Activated CD8-positive, alpha-beta T cell treated with anti-CD3 and anti-CD28 coated beads, Interleukin-2, amount 10 ng/mL, durations not matched to agents 7 days and 5 days (primary cell): ENCODE measurements at places on chromosomes 11 and 22. TPM values are rescaled to one million over a fixed set of nuclear protein-coding genes. Genes with fewer than 3 reads are reported as not detected.

GRCh38 chr11:71489311-71490043 lies 36.5 kb downstream of the NADSYN1 start:
- H3K4me3 ChIP-seq, result no peak overlapping the region
- no peak for DNase-seq
- peaks cover 5% of the 10 kb centered on the region for H3K4me1 ChIP-seq
- peak overlapping the region; percentile 58 for H3K27ac ChIP-seq

Gene RRAS2
- total RNA-seq, result 97.3 TPM

GRCh38 chr11:41309111-41309522 lies 150.3 kb downstream of the LRRC4C start:
- H3K4me1 ChIP-seq, result no peaks in the 10 kb centered on the region
- H3K36me3 ChIP-seq, result no peaks in the 10 kb centered on the region
- no peak for DNase-seq
- H3K27ac ChIP-seq, result no peak overlapping the region
- no peak overlapping the region for H3K4me3 ChIP-seq
- H3K27me3 ChIP-seq, result no peaks in the 10 kb centered on the region

DNA sequence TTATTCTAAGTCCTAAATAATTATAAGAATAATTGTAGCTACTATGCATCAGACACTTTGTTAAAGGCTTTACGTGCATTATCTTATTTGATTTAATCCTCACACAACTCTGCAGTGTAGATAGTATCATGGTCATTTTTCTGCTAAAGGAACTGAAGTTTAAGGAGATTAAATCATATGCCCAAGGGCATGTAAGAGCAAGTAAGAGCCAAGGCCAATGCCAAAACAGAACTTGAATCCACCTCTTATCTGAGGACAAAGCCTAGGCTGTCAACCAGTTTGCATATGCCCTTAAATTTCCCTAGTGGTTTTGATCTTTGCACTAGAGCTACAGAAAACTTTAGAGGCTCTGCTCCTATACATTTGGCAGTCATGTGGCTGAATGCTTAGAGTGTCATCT lies 65.6 kb upstream of the OR5AK2 start:
- H3K27me3 ChIP-seq, result no peaks in the 10 kb centered on the region
- no peak overlapping the region for H3K27ac ChIP-seq
- no peaks in the 10 kb centered on the region for H3K36me3 ChIP-seq
- no peak for DNase-seq

Gene MS4A15
- total RNA-seq, result not detected

DNA sequence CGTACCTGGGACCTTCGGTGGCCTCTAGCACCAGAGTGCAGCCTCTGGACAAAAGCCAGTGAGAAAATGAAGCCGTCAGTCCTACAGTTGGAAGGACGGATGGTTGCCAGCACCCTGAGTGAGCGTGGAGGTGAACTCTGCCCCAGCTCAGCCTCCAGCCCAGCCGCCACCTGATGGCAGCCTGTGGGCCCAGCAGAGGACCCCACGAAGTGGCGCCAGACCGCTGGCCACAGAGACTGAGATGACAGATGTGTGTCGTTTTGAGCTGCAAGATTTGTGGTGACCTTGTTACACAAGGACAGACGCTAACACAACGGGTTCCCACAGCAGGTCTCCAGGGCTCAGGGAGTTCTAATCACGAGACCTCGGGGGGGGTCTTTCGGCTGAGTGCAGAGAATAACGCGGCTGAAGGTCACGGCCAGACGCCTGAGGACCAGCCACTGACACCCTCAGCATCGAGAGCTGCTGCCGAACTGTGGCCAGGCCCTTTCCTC lies 75.0 kb downstream of the BRD1 start:
- no peak overlapping the region for H3K4me3 ChIP-seq
- H3K36me3 ChIP-seq, result peaks cover 1% of the 10 kb centered on the region
- H3K4me1 ChIP-seq, result no peaks in the 10 kb centered on the region

- no peak for DNase-seq
- peaks cover 2% of the 10 kb centered on the region for H3K4me1 ChIP-seq
- no peaks in the 10 kb centered on the region for H3K27me3 ChIP-seq
Observed at GRCh38 chr11:70628176-70628854, 230.0 kb downstream of the CTTN start.

Gene TSGA10IP
- total RNA-seq, result not detected

DNA sequence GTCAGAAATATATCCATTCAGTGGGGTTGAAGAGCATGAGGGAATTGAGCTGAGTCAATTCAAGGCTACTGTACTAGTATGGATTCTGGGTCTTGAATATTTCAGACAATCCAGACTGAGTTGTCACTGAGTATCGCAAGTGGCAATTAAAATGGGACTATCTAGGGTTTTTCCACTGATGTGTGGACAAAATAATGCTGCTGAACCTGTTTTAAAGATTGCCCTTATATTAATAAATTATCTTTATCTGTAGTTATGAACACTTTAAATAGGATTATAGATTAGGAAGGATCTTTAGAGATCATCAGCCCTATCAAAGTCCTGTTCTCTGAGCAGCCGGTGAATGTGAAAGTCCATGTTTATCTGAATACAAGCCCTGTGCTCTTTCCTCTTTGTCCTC lies 478.3 kb upstream of the KIRREL3 start:
- H3K4me3 ChIP-seq, result no peak overlapping the region
- no peak overlapping the region for H3K27ac ChIP-seq
- no peaks in the 10 kb centered on the region for H3K36me3 ChIP-seq
- no peaks in the 10 kb centered on the region for H3K27me3 ChIP-seq

GRCh38 chr22:36608987-36609386 lies 80.0 kb upstream of the EIF3D start:
- H3K27me3 ChIP-seq, result peaks cover 37% of the 10 kb centered on the region
- no peaks in the 10 kb centered on the region for H3K36me3 ChIP-seq
- DNase-seq, result no peak
- H3K4me3 ChIP-seq, result no peak overlapping the region
- no peaks in the 10 kb centered on the region for H3K4me1 ChIP-seq

- peak overlapping the region; percentile 7 for H3K27ac ChIP-seq
- peak; percentile 18 for DNase-seq
- peaks cover 7% of the 10 kb centered on the region for H3K36me3 ChIP-seq
- no peak overlapping the region for H3K4me3 ChIP-seq
- no peaks in the 10 kb centered on the region for H3K27me3 ChIP-seq
Observed at GRCh38 chr11:48093795-48094642, 113.7 kb downstream of the PTPRJ start.

Gene DENND6B
- total RNA-seq, result 6.0 TPM

Gene CBLIF
- not detected for total RNA-seq

GRCh38 chr11:65866509-65867283 lies 5.9 kb downstream of the EFEMP2 start:
- no peak overlapping the region for H3K27ac ChIP-seq
- H3K4me3 ChIP-seq, result no peak overlapping the region
- H3K27me3 ChIP-seq, result no peaks in the 10 kb centered on the region

Gene CASP12
- not detected for total RNA-seq

Gene BAD
- total RNA-seq, result 43.9 TPM

DNA sequence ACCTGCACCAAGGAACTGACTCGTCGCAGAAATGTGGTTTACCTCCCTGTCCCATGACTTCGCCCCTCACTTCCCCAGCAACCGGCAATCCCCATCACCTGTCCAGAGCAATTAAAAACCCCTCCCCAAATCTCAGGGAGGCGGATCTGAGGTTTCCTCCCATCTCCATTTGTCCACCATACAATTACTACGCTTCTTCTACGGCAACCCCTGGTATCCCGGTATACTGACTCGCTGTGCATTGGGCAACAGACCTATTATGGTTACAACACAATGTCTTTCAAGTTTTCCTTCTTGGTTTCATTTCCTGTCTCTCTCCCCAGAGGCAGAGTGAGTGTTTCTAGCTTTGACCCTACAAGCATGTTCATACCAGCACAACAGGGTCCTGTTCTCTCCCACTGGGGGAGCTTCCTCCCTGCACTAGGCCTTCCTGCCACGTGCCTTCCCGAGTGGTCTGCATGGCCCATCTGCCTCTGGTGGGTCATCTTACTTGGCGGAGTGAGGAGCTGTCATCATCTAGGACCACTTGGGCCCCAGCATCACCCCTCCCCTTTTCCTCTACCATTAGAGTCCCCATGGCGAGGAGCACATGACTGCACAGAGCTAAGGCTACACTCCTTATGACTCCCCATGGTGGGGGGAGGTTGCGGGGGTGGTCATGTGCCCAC lies 30.3 kb upstream of the NAP1L4 start:
- peak overlapping the region; percentile 42 for H3K4me3 ChIP-seq
- peaks cover 70% of the 10 kb centered on the region for H3K36me3 ChIP-seq
- H3K4me1 ChIP-seq, result peaks cover 64% of the 10 kb centered on the region

DNA sequence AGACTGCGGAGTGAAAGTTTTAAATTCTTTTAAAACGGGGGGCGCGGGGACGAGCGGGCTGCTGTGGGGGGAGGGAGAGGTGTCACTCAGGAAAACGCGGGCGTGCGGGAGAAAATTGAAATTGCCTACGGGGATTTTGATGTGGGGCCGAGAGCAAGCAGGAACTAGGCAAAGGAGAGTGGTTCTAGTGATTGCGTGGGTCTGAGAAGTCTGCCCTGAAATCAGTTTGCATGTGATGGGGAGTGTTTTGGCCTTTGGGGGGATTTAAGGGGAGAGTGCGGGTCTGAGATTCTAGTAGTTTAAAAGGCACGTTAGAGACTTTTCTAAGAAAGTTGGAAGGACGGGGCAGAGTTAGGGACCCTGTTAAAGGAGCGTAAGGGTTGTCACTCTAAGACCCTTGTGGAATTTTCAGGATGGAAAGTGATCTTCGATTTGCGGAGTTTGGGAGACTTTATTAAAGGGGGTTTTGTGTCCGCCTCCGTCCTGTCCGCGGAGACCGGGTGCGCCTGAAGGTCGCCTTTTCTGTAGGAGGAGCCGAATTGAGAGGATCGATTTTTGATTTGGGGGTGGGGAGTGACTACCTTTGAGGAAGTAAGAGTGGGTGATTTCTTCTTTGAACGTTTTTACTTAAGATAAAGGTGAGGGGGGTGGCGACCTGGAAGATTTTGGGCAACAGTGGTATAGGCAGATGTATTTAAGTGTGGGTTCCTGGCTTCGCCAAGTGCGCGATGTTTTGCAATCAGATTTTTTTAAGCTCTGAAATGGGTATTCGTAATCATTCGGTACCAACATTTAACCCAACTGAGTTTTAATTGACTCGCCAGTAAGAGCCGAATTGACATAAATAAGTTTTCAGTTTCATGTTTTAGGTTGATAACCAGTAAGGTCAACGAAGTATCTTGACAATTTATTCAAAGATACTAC lies 1.1 kb downstream of the EED start:
- DNase-seq, result peak; percentile 28
- H3K27ac ChIP-seq, result no peak overlapping the region
- H3K27me3 ChIP-seq, result no peaks in the 10 kb centered on the region
- H3K4me1 ChIP-seq, result peaks cover 44% of the 10 kb centered on the region
- H3K36me3 ChIP-seq, result peaks cover 20% of the 10 kb centered on the region

DNA sequence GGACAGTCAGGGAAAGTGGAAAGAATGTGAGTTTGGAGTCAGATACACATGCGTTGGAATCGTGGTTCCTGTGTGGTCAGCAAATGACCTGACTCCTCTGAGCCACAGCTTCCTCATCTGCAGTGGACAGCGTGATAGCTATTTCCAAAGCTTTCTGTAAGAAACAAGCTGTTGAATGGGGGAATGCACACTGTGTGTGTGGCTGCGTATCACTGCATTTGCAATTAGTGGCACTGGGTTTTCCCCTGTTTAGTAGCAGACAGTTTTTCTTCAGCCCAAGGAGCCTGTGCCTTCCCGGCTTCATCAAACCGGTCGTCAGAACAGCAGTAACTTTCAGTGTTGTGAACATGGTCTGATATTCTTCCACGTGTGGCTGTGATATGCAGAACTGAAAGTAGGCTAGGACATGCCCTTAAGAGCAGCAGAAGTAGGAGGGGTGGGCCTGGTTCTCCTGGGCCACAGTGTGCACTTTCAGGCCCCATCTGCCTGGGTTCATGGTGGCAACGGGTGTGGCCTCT lies 121.5 kb downstream of the RRAS2 start:
- H3K27ac ChIP-seq, result no peak overlapping the region
- H3K4me3 ChIP-seq, result no peak overlapping the region
- DNase-seq, result no peak
- H3K36me3 ChIP-seq, result no peaks in the 10 kb centered on the region

Gene SLC7A4
- total RNA-seq, result 0.16 TPM

Gene PGR
- total RNA-seq, result not detected

DNA sequence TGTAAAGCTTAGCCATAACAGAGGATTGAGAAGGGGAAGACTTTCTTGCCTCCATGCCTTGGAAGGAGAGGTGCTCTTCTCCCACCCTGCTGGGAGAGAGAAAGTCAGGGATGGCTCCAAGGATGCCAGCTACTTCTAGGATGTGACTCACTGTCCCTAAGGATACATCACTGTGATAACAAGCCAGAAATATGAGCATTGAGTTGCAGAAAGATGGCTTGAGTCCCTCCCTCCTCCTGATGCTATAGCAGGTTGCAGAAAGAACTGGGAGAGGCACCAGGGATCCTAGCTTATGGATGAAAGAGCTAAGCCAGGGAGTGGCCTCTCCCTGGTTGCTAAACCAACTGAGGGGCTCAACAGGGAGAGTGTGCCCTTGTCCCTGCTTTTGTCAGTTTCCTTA lies 27.8 kb upstream of the FJX1 start:
- no peak overlapping the region for H3K4me3 ChIP-seq
- H3K36me3 ChIP-seq, result no peaks in the 10 kb centered on the region
- H3K4me1 ChIP-seq, result no peaks in the 10 kb centered on the region
- no peak for DNase-seq
- H3K27ac ChIP-seq, result no peak overlapping the region

Gene BIRC2
- total RNA-seq, result 28.3 TPM

GRCh38 chr22:41757502-41757901 lies 43.0 kb upstream of the CCDC134 start:
- no peaks in the 10 kb centered on the region for H3K36me3 ChIP-seq
- H3K4me1 ChIP-seq, result no peaks in the 10 kb centered on the region
- no peak for DNase-seq
- H3K27ac ChIP-seq, result no peak overlapping the region
- no peaks in the 10 kb centered on the region for H3K27me3 ChIP-seq
- no peak overlapping the region for H3K4me3 ChIP-seq

DNA sequence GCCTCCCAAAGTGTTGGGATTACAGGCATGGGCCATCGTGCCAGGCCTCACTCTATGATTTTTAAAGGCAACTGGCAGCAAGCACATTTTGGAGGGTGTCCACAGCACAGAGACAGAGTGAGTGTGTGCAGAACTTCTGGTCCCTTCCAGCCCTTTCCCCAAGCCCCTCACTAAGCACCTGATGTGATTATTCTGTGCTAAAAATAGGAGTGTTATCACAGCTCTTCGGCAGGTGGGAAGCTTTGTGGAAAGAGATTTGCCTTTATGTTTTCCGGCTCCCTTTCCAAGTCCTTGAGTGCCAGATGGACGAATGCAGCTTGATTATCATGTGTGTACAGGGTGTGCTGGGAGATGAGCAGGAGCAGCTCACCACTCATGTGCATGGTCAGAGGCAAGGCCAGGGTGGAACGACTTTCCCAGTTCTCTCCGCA lies 310.8 kb downstream of the DDX10 start:
- no peaks in the 10 kb centered on the region for H3K4me1 ChIP-seq
- H3K27me3 ChIP-seq, result peaks cover 2% of the 10 kb centered on the region
- H3K36me3 ChIP-seq, result no peaks in the 10 kb centered on the region
- H3K27ac ChIP-seq, result no peak overlapping the region
- no peak for DNase-seq

GRCh38 chr11:65116370-65117205 lies 913 bp downstream of the ZNHIT2 start:
- H3K36me3 ChIP-seq, result peaks cover 48% of the 10 kb centered on the region
- peak; percentile 72 for DNase-seq
- peak overlapping the region; percentile 97 for H3K27ac ChIP-seq
- H3K27me3 ChIP-seq, result no peaks in the 10 kb centered on the region
- peak overlapping the region; percentile 90 for H3K4me3 ChIP-seq
- peaks cover 66% of the 10 kb centered on the region for H3K4me1 ChIP-seq
